ENCODE measurements at places on chromosomes 1 and 21.
A peak's percentile ranks its signal among the peaks of the same experiment; 100 is the strongest.

GRCh38 chr1:205273551-205273982 is 45.8 kb downstream of the TMCC2 start:
- DNase-seq = peak; percentile 89

DNA sequence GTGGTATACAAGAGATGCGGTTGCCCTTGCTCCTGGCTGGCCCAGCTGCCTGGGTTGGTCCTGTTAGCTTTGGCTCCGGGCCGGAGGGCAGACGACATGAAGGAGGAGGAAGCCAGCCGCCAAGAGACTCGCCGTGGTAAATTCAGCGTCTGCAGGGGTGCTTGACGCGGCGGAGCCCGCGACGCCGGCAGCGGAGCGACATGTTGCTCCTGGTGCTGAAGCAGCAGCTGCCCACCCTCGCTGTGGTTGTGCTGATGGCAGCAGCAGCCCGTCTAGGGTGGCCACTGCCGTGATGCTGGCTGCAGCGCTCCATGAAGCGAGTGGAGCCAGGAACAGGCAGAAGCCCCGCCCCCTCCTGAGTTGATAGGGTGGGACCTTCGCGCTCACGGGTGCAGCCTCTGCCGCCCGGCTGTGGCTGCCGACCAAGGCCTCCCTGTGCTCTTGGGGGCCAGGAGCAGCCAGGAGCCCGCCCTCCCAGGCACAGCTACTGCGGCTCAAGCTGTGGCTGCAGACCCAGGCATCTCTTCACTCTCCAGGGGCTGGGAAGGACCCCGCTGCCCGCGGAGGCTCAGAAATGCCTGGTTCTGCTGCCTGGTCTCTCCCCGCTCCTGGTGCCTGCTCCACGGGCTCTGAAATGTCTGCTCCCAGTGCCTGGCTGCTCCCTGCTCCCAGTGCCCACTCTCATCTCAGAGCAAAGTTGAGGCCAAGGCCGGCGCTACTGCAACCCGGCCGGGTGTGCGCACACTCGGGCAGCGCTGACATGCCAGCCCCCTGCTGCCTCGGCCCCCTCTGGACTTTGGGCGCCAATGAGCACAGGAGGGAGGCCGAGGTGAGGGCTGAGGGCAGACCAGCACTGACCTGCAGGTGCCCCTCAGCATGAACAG is 4.4 kb upstream of the ZNF692 start:
- peak; percentile 63 for DNase-seq

DNA sequence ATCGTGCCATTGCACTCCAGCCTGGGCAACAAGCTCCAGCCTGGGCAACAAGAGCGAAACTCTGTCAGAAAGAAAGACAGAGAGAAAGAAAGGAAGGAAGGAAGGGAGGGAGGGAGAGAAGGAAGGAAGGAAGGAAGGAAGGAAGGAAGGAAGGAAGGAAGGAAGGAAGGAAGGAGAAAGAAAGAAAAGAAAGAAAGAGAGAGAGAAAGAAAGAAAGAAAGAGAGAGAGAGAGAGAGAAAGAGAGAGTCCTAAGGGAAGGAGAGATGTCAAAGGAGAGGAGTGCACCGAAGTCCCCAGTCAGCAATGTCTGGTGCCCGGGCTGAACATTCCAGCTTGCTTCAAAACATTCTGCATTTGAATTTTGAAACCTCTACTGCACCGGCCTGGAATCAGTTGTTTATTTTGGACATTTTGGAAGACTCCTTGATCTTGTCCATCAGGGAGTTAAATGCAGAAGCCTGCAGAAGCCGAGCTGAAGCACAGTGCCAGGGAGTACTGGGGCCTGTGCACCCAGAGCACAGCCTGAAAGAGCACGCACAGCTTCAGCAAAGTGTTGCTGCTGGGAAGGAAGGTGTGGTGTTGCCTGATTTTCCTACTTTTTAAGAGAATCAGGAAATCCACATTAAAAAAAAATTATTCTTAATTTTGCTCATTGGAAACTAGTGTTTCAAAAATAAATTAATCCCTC is 3.7 kb upstream of the IGSF3 start:
- no peak for DNase-seq

- DNase-seq = peak; percentile 70
Observed at GRCh38 chr1:153626904-153627714, at the start of gene S100A13. Gene S100A13, minus strand, starts transcription at chr1:153627505. Its CDS starts 1,033 bp downstream, at chr1:153626472.

GRCh38 chr1:177471244-177471643 is 300.5 kb downstream of the BRINP2 start:
- DNase-seq = no peak

DNA sequence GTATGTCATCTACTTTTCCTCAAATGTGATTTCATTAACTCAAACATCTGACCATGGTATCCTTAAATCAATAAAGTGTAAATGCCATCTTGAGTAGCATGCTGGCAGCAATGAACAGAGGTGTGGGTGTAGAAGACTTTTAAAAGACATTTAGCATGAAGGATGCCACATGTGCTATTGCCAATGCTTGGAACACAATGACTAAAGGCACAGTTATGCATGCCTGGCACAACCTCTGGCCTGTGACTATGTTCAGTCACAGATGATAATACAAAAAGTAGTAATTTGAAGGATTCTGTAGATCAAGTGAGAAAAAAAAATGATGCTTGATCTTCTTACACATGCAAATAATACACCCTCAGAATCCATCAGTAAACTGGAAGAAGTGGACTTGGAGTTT is 938.9 kb upstream of the ADGRL4 start:
- no peak for DNase-seq

DNA sequence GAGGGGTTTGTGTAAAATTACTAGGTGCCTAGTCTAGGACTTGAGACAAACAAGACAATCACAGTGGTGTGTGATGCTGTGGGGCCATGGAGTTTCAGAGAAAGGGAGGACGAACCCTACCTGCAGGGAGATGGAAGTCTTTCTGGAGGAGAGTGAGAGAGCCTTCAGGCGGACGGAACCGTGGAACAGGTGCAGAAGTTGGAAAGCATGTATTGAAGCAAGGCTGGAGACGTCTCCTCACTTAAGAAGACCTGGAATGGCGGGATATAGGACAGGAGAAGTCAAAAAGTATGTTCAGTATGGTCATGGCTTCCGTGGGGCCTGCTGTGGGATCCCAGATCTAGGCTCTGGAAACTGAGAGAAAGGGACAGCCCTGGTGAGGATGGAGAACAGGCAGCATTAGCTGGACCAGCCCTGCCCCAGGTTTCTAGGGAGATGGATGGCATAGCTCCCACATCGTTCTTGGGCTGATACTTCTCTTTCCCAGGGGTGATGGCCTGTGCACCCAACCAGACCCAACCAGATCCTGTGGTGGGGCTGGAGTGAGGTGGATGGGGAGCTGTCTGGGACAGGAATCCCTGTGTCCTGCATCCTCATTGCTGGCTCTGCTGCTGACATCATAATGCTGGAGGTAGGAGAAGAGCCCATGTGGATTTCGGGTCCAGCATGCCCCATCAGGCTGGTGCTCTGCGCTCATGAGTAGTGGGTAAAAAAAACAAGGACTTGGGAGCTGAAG is 15.0 kb upstream of the LRP8 start:
- DNase-seq = no peak

GRCh38 chr1:167297222-167298214 is 76.8 kb downstream of the POU2F1 start:
- DNase-seq = no peak

- DNase-seq = no peak
Observed at GRCh38 chr1:1051127-1051810, 22.8 kb downstream of the RNF223 start.

DNA sequence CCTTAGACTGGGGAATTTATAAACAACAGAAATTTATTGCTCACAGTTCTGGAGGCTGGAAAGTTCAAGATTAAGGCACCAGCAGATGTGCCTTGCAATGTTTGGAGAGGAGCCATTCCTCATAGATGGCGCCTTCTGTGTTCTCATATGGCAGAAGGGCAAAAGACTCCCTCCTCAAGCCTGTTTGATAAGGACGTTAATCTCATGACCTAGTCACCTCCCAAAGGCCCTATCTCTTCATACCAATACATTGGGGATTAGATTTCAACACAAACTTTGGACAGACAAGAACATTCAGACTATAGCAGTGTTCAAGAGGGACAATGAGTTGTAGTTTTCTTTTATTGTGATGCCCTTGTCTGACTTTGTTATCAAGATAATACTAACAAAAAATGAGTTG is 34.3 kb downstream of the PSMG1 start:
- no peak for DNase-seq

- no peak for DNase-seq
Observed at GRCh38 chr1:234970401-234970730, 158.3 kb downstream of the TOMM20 start.

DNA sequence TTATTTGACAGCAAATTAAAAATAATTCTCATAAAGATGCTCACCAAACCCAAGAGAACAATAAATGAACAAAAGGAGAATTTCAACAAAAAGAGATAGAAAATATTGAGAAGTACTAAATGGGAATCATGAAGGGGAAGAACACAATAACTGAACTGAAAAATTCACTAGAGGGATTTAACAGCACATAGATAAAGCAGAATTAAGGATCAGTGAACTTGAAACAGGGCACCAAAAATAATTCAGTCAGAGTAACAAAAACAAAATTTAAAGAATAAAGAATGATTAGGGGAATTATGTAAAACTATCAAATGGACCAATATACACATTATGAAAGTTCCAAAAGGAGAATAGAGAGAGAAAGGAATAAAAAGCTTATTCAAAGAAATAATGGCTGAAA is 7.8 kb downstream of the ADAM30 start:
- no peak for DNase-seq

GRCh38 chr21:28975397-28975796 is 17.3 kb downstream of the LTN1 start:
- DNase-seq = no peak

DNA sequence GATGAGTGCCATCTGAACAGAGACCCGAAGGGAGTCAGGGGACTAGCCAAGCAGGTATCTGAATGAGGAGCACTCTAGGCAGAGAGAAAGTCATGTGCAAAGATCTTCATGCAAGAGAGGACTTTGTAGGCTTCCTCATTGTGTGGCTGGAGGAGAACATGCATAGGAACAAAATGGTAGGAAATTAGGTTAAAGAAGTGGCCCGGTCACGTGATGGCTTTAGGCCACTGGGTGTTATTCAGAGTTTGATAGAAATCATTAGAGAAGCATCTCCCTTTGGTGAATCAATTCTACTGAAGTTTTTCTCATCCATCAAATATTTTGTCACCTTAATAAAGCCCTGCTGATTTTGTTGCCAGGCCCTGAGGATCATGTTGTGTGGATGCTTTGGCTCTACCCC is 45.8 kb upstream of the KCTD3 start:
- DNase-seq = no peak

DNA sequence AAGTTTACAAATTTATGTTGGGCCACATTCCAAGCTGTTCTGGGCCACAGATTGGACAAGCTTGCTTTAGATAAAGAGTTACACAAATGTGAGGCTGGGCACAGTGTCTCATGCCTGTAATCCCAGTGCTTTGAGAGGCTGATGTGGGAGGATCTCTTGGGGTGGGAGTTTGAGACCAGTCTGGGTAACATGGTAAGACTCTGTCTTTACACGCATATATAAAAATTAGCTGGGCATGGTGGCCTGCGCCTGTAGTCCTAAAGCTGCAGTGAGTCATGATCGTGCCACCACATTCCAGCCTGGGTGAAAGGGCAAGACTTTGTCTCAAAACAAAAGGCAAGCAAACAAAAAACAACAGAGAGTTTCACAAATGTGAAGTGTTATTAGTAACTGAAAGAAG is 5.9 kb upstream of the VCAM1 start:
- DNase-seq = no peak

GRCh38 chr21:40047211-40047610 is 180.0 kb downstream of the PCP4 start:
- no peak for DNase-seq

DNA sequence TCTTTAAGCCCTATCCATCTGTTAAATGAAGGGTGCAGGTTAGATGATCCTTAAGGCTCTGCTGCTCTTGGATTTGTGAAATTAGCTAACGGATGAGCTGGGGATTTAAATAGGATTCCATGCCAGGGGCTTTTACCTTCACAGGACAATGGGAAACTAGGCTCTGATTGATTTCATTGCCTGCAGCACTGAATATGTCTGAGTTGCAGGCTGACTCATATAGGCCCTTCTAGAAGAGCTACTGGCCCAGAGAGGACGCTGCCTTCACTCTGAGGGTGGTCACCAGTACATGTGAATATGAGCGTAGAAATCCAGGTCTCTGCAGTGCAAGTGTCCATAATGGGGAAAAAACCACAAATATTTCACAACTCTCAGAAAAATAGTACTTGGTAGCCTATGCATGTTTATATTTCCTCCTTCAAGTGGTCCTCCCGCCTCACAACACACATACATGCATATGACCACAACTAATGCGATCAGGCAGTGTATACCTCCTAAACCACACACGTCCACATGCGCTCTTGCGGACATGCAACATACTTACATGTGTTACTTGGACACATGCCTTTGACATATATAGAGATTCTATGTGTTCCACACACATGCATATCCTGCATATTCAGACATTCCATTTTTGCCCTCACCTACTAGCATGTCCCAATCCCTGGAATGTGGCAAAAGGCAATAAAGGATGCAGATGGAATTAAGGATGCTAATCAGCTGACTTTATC is 233.8 kb upstream of the JUN start:
- no peak for DNase-seq

- DNase-seq = no peak
Observed at GRCh38 chr1:156553860-156554485, 18.4 kb downstream of the IQGAP3 start.

GRCh38 chr1:113488576-113489177 is 98.4 kb downstream of the MAGI3 start:
- DNase-seq = no peak

DNA sequence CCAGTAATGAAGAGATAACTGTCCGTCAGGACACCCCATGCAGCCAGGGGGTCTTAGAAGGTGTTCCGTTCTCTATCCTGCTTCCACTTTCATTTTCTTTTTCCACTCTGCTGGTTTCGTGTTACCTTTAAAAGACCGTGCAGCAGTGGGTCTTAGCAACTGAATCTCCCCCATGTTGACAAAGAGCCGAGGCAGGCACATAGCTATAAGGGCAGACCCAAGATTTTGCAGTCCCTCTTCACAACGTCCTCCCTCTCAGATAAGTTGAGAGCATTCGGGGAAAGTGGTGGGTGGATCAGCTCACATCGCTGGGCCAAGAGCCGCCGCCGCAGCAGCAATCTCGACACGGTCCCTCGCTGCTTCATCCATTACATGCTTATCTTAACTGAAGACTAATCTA is 355.5 kb downstream of the LMO4 start:
- DNase-seq = no peak

DNA sequence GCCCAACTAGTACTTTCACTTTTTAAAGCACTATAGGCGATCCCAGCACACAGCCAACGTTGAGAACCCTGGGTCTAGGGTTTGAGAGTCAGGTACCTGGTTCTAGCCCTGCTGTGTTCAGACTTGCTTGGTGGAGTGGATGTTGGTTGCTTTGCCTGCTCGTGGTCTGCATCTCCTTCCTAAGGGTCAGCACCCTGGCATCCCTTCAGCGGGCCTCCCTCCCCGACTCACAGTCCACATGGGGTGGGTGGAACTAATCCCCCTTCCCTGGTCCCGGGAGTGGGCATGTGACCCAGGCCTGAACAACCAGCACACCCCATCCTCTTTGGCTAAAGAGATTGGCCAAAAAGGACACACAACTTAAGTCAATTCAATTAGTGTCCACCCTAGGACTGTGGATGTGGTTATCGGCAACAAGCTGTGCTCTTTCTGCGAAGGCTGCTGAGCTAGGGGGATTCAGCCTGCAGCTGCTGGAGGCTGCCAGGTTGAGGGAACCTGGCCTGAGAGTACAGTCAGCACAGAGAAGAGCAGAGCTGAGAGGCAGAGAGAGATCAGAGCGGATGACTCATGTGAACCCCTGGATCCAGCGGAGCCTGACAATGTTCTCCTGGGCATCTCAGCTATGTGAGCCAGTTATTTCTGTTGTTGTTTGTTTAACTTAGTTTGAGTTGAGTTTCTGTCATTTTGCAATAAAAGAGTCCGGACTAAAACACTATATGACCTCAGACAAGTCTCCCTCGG is 138.9 kb downstream of the ACTL8 start:
- DNase-seq = no peak
